MG63 (cell line): ENCODE measurements at places on chromosomes 5 and 9. TPM values are rescaled to one million over a fixed set of nuclear protein-coding genes. Genes with fewer than 3 reads are reported as not detected.

DNA sequence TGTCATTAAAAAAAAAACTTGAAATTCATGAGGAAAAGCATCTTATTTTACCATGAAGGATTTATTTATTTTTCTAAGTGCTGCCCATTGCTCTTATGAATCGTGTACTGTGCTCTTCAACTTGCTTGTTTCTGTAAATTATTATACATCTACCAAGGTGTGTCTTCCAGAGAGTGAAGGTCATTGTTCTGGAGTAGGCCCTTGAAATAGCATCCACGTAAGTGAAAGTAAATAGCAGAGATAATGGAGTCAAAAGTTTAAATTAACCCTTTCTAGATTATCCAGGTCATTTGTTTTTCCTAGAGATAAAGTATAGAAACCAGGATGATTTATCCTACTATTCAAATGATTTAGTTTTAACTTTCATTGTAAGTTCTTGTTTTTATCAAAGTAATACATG is 473.1 kb downstream of the DIRAS2 start:
- no peak for DNase-seq

GRCh38 chr9:28900406-28900805 is 1327.1 kb upstream of the C9orf72 start:
- no peak for DNase-seq

DNA sequence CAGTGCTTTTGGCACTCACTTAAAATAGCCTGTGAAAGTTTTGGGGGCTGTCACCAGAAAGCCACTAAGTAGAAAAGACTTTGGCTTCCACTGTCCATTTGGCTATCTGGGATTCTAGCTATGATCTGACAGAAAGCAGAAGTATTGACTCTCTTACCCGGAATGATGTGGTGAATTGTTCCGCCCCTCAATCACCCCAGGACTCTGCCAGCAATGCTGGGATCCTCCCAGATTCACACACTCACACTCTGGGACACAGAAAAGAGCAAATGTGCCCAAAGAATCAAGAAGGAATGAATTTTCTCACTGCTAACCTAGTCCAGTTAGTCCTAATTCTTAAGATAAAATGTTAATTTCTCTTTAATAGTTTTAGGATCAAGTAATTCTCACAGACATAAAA is 576.9 kb downstream of the BNC2 start:
- DNase-seq, result no peak

Gene TXNDC8
- not detected in 2 replicates for total RNA-seq

Gene NUTM2G
- not detected in 2 replicates for total RNA-seq
